ENCODE measurements at places on chromosomes 5 and 9.
A peak's percentile ranks its signal among the peaks of the same experiment; 100 is the strongest.

GRCh38 chr5:74762599-74762998, 4.3 kb downstream of the GFM2 start:
- no peak for DNase-seq

DNA sequence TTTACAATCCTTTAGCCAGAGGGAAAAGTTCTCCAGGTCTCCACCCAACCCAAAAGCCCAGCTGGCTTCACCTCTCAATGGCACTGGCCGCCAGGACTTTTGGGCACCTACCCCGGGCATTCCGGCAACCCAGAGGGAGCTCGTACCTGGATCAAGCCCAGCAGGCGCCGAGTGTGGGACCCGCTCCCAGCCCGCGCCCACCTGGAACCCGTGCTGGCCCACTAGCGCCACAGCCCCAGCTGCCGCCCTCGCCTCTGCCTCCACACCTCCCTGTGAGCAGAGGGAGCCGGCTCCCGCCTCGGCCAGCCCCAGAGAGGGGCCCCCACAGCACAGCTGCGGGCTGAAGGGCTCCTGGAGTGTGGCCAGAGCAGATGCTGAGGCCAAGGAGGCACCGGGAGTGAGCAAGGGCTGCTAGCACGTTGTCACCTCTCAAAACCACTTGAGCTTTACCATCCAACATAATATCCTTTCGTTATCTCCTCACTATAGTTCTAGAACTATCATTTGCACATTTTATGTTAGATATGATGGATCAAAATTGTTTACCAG, 69.7 kb downstream of the GCNT1 start:
- no peak for DNase-seq

- DNase-seq = no peak
Measured at GRCh38 chr5:159103086-159103485, 3.4 kb upstream of the EBF1 start.

DNA sequence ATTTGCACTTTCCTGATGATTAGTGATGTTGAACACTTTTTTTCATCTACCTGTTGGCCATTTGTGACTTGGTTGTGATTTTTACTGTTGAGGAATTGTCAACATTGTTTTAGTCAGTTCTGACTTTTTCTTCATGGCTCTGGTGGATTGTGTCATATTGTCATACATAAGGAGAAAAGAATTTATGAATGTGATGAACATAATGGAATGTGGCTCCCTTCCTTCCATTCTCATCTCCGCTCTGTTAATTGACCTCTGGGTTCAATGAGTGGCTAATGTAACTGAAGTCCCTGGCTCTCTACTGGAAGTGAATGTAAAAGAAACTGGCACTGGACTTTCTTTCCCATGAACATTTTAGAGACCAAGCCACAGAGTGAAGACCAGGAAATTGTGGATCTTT, 49.2 kb downstream of the KIAA1958 start:
- no peak for DNase-seq

DNA sequence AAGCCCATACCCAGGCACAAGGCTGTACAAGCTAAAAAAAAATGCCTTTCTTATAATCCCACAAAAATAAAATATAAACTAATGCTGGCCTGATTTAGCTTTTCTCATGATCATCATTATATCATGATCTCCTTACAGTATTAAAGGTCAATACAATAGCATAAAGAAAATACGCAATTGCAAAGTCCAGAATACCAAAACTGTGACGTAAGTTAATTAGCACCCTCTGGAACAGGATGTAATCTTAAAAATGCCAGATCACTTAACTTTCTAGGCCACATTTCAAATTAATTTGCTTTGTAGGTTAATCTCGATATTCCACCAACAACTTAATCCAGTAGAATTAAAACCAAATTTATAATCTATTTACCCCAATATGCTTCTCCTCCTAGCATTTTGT, 444.2 kb upstream of the CYLC2 start:
- no peak for DNase-seq

GRCh38 chr5:314676-315487, 6.6 kb upstream of the AHRR start:
- no peak for DNase-seq

DNA sequence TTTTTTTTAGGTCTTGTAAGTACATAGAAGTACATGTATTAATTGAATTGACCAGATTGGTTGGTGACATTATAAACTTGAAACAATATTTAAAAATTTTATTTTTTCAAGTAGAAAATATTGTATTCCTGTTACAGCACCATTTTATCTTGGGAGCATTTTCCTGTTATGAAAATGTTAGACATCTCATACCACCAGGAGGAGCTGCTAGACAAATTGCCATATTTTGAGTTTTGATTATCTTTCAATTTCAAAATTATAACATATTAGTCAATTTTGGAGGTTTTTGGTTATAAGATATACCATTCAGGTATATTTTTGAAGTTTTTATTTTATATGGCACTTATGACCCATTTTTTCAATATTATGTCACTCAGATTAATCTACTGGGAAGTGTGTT, 84.4 kb downstream of the CNTLN start:
- no peak for DNase-seq

- DNase-seq = no peak
Measured at GRCh38 chr5:105978011-105978410, 1692.7 kb downstream of the EFNA5 start.

DNA sequence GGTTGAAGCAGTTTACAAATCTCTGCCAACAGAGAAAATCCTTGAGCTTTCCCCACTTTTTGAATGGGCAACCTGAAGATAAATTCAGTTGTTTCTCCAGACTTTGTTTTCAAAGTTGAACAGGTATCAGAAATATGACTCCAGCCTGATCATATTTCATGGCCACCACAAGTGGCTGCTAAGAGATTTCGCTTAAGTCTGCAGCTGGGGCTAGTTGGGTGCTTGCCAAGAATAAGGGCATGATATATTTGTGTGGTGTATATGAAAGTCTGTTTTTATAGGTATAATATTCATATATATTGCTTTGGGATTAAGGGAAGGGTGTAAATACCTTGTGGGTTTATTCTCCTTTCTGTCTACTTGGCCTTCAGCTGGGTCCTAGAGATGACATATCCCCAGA, 168.4 kb upstream of the GDNF start:
- no peak for DNase-seq

- no peak for DNase-seq
Measured at GRCh38 chr5:142384014-142384413, 59.2 kb upstream of the SPRY4 start.

DNA sequence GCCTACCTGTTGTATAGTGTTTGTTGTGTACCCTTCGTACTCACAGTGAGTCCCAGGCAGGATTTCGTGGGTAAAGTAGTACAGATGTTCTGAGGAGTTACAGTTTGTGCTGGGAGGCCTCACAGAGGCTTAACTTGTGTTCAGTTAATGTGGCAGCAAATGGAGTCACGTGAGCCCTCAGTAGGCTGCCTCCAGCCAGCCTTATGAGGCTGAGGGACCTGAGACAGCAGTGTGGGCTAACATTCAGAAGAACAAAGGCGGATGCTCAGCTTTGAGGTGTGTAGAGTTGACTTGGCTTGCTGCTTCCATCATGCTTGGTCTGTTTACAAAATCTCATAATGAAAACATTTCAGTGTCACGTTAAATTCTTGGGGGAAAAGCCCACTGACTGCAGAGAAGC, 118.1 kb downstream of the TRIO start:
- DNase-seq = no peak

DNA sequence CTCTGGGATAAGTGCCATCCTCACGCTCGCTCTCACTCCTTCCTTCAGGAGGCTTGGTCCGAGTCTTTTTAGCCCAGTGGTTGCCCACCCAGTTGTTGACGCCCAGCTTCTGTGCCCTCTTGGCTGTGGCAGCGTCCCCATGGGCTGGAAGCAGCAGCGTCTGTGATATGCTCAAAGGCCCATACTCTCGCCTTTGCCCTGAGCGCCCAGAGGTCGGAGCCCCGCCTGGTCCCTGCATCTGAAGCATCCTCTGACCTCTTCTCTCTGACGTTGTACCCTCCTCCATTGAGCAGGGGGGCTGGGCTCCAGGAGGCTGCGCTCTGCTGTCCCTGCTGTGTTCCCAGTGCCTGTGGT, 78.0 kb upstream of the CACNA1B start:
- no peak for DNase-seq

DNA sequence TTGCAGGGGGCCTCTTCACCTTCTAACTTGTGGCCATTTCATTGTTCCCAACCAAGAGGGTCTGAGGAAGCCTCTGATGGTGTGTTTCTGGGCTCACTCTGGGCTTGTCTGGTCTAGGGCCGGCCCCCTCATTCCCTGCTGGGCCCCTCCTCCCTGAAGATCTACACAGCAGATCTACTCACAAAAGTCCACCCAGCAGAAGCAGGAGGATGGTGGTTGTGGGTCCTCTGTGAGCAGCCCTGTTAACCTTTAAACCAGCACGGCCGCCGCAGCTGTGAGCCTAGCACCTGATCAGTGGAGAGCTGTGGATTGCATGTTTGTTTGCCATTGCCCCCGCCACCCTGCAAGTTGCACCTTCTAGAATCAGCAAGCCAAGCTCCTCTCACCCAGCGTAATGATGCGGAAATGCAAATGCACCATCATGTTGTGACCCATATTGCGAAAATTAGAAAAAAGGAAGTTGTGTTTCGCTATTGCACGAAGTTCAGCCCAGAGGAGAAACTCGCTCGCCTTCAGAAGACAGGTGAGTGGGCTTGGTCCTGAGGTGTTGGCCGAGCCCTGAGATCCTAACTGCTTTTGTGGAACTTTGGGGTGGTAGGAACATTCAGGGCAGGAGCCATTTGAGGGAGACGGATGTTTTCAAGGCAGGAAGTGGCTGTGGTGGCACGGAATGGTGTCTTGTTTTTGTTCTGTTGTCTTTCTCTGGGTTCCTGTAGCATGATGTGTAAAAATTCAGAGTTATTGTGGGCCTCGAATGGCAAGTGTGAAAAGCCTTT, 16.7 kb downstream of the FGD3 start:
- peak; percentile 53 for DNase-seq

GRCh38 chr5:31049936-31050704, 143.4 kb upstream of the CDH6 start:
- no peak for DNase-seq

DNA sequence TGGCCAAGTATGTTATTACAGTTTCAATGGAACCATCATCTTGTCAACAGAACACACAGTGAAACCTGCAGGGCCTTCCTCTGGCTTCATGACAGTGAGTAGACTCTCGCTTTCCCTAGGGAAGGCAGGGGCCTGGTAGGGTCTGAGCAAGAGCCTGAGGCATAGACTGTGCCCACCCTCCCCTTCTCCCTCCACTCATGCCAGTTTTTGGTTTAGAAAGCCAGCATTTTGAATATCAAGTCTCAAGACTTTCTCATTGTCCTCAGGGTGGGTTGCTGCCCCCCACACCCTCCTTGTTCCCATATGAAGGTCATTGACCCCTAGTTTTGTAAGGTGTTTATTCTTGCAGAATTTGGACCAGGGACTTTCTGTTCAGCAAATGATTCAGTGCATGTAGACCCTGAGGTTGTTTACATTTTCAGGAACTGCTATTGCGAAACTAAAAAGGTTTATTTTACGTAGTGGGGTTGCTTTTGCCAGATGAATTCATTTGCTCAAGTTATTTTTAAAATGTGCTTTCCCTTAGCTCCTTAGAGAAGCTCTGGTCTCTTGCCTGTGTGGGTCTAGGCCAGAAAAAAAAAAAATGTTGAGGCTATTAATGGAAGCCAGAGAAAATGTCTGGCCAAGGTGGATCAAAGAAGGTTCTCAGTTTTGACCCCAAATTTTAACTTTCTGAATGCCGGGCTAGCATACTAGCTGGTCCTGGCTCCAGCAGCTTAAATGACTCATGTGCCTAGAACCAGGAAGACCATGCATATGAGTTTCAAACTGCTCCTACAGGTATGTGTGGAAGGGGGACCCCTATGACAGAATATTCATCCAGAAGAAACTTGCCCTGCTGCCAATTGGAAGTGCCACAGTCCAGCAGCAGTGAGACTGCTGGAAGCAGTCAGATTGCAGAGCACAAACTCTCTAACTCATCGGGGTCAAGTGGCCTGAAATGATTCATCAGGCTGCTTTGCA, 10.1 kb upstream of the MOB3B start:
- no peak for DNase-seq

DNA sequence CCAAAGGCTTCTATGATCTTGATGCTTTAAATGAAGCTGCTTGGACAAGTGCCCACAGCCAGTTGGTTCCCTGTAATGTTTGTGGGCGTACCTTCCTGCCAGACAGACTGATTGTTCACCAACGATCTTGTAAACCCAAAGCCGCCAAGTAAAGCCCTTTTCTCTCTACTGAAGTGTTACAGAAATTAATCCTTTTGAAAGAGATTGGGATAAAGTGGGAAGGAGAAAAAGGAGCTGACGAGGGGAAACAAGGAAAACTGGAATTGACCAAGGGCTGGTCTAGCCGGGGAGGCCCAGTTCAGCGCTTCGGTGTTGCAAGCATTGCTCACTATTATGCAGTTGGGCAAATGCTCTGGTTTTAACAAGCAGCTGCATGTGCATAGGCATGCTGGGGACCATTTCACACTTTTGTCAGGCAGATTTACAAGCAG, 53.2 kb downstream of the ZNF474 start:
- DNase-seq = peak; percentile 75

- DNase-seq = no peak
Measured at GRCh38 chr5:57817001-57817453, 334.4 kb upstream of the ACTBL2 start.

DNA sequence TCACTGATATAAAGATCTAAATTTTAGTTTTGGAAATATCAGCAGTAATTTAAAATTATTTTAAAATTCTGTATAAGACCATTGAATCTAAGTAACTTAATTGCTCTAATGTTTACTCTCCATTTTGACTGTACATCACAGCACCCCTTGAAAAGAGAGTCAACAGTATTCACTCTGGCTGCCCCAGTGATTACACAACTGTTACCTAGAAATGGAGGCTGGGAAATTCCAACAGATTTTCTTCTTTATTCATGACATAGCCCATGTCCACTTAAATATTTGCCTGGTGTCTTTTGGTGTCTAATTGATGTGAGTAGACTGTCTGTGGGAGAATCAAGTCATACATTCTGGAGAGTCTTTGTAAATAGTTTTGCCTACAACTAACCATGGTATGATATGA, 301.8 kb upstream of the CDH6 start:
- DNase-seq = no peak
